ENCODE measurements at places on chromosomes 6 and 20.

DNA sequence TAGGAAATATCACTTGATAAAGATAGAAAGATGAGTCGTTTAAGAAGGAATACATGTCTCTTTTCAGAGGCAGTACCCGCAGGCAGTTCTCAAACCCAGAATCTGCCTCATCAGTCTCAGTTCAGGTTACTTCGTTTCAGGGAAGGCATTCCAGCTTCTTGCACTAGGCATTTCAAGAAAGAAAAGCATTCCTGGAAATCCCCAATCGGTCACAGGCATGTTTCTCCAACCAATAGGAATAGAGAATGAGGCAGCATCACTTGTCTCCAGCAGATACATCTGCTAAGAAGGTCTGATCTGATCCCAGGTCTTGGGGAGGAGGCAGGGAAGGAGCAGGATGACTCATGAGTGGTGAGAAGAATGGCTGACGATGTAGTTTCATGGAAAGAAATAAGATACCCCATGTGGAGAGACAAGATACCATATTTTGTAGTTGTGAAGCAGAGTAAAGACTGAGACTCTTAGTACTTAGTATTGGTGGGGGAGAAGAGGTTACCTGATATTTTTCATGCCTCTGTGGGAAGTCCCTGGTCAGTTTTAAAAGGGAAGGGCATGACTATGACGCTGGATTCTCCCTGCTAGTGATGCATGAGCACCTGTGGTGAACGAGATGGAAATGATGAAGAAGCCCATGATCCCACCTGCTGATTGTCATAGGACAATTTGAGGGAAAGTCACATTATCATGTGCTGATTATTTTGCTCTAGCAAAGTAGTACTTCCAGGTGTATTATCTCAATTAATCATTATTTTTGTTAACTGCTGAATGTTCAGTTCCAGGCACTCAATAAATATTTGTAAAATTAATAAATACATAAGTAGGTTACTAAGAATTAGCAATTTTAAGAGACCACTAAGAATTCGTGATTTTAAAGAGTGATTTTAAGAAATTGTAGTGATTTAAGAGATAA lies 20.3 kb upstream of the HLA-DRB1 start:
- peak; percentile 7 for DNase-seq

GRCh38 chr20:32476684-32477593 lies 108.2 kb downstream of the NOL4L start:
- DNase-seq, result no peak

DNA sequence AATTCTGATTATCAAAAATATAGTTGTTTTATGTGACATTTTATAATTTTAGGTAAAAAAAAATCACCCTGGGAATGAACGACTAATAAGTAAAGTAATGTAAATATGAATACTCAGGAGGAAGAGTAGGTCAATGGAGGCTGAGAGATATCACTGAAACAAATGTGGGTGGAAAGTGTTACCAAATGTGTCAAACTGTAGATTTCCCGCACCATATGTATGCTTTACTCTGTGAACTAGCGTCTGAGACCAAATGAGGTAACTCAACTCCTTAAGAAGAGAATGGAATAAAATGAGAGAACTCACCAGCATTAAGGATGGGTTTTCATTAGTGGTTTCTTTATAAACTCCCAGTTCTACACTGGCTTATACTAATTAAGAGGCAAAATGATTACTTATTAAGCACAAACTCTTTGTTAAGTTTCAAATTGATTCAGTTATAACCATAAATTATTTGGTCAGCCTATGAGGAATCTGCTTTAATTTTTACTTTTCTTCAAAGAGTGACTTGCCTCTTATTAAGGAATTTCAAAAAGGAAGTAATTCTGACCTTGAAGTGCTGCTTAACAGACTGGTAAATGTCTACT lies 784.7 kb upstream of the GJE1 start:
- DNase-seq, result no peak

DNA sequence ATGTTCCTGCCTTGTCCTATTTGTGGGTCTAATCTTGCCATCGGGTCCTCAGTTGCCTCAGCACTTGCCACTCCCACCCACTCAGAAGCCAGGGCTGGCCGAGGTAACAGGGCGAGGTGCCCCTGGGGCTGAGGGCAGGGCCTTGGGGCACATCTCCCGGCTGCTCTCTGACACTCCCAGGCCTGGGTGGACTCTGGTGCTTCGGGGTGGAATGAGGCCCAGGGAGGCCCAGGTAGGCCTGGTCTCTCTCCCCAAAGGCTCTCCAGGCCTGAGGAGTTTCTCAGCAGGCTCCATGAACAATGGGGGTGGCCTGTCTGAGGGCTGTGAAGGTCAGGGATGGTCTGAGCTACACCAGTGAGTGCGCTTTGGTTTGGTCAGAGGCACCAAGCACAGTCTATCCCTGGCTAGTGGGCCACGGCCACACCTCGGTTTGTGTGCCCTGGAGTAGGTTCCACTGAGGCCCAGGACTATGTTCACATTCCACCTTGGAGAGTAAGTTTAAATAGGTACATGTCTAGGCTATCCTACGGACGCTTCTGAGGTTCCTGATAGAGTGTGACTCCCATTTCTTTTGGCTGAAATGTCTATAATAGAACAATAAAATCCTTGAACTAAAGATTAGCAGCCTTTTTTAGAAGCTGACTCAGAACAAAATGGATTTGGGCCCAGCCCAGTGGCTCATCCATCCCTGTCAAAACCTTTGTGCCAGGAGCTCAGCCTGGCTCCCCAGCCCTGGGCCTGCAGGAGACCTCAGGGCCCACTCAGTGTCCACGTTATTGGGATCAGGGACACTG lies 78.8 kb downstream of the SLC24A3 start:
- DNase-seq, result no peak

GRCh38 chr20:48831718-48832404 lies 4.1 kb upstream of the PREX1 start:
- DNase-seq, result no peak

- DNase-seq, result no peak
Measured at GRCh38 chr6:90230548-90231215, 66.0 kb downstream of the BACH2 start.

DNA sequence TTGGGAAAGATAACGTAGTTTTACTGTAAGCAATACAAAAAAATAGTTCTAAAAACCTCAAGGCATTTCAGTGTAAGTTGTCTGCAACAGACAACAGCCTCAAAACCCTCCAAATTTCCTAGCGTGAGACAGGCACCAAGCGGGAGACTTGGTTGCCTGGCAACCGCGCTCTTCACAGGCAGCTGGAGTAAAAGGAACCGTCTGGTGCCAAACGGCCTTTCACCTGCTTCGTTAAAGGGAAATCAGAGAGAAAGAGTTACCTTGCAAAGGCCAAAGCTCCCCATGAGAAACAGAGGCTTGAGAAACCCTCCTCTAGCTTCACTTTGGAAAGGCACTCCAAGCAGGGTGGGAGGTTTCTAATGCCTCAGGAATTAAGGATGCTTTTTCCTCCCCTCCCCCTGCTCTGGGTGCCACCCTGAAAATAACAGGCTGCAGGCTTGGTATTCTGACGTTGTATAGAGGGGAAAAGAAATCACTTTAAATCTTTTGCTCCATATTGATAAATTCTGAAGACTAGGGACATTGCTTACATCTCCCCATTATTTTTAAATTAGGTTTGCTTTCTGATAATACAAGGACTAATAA lies 129.7 kb upstream of the UFL1 start:
- DNase-seq, result no peak

GRCh38 chr6:31502586-31502985 lies 4.6 kb downstream of the MICB start:
- no peak for DNase-seq

DNA sequence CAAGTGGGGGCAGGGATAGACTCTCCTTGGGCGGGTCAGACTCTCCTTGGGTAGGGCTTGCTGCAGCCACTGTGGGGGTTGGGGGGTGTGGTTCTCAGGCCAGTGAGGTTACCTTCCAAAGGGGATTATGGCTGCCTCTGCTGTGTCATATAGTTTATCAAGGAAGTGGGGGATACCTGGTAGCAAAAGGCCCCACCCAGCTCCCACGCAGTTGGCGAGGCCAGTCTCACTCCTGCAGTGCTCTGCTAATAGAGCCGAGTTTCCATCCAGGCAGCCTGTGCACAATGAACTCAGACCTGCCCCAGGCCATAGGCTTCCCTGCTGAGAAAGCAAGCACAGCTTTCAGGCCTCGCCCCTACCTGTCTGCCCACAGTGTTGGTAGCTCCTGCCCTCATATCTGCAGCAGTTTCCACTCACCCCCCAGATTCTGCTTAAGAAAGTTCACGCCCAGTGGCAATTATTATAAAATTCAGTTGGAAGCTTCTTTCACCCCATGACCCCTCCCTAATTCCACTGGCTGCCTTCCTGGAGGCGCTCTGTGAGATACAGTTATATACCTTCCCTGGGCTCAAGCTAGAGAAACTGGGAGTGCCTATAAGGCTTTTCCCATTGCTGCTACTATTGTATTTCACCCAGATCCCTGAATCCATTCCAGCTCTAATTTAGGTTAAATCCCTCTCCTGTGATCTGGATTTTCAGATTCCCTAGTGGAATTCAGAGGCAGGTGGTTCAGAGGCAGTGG lies 56.1 kb downstream of the HDDC2 start:
- no peak for DNase-seq

- DNase-seq, result no peak
Measured at GRCh38 chr6:16760516-16761470, at the start of gene ATXN1. TSS of gene ATXN1 (minus strand) at chr6:16761460.

DNA sequence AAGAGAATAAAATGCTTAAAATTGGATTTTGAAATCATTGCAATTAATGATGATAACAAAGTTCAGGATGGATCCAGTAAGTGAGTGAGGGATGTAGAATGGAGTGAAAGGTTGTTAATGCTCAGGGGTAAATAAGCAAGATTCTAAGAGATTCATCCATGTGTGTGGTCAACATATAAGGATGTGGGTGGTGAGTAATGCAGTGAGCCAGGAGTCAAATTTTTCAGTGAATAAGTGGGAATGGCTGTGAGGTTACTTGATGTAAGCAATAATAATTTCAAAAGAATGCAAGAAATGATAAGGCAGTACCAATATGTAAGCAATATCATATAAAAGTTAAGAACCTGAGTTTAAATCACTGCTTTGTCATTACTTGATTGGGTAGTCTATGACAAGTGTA lies 207.5 kb upstream of the ADGRB3 start:
- no peak for DNase-seq

DNA sequence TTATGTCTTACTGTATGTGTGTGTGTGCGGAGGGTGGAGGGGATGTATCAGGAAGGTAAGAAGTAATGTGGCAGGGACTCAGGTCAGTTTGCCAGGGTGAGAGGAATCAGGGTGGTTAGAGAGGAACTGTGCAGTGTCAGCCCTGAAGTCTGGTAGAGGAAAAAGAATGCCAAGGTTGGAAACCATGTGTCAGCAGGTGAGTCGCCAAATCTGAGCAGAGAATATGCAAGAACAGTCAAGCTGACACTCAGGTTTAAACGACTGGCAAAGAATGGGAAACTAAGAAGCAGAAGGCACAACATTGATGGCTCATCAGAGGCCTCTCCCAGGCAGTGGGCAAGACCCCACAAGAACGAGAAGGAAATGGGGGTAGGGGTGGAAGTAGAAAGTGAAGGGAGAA lies 107.5 kb upstream of the TBX18 start:
- no peak for DNase-seq

DNA sequence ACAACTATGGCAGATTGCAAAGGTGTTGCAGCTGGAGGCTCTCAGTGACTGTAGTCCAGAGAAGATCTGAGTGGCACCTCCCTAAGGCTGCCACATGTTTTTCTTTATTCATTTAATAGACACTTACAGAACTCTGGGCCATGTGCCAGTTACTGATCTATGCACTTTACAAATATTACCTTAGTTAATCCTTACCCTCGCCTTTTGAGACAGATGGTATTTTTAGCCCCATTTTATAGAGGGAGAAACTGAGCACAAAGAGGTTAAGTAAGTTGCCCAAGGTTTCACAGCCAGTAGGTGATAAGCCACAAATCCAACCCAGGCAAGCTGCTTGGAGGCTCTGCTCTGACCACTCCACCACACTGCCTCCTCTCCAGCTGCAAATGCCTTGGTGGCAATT lies 6.5 kb upstream of the SCRT2 start:
- no peak for DNase-seq

- DNase-seq, result no peak
Measured at GRCh38 chr6:123168892-123169773, 173.1 kb downstream of the CLVS2 start.

DNA sequence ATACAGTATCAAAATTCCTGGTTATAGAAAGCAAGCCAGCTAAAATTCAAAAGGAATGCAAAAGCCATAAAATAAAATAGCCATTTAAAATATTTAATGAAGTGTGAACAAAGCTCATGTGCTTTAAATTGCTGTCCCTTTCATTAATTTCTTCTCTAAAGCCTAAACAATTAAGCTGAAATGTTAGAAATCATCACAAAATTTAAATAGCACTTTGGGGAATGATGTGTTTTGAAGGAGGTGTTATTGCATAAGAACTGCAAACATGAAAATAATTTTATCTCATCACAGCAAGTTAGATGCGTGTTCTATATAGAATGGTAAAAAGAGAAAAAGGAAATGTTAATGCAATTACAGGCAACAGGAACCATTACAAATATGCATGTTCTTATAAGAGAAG lies 111.0 kb downstream of the RIMS1 start:
- no peak for DNase-seq

GRCh38 chr20:11692567-11692966 lies 225.1 kb upstream of the BTBD3 start:
- no peak for DNase-seq

- no peak for DNase-seq
Measured at GRCh38 chr6:101539510-101540245, 146.2 kb downstream of the GRIK2 start.

- no peak for DNase-seq
Measured at GRCh38 chr6:142853244-142854180, 91.5 kb downstream of the HIVEP2 start.
